ENCODE measurements at places on chromosomes 1 and 21. TPM values are rescaled to one million over a fixed set of nuclear protein-coding genes. Genes with fewer than 3 reads are reported as not detected.

Gene KCNK2
- 2.6 TPM for polyA plus RNA-seq

Gene CHRNB2
- 0.36 TPM for polyA plus RNA-seq

Gene CSF3R
- polyA plus RNA-seq = 5.4 TPM

Gene DNASE2B
- not detected for polyA plus RNA-seq

Gene LRRC71
- polyA plus RNA-seq = 0.38 TPM

Gene SLC25A34
- polyA plus RNA-seq = 4.5 TPM

Gene GJC2
- polyA plus RNA-seq = 1.0 TPM

Gene S100A2
- polyA plus RNA-seq = 6.8 TPM

Gene LCE1D
- polyA plus RNA-seq = not detected

Gene C8B
- polyA plus RNA-seq = 0.08 TPM

Gene LEFTY2
- polyA plus RNA-seq = 0.83 TPM

- no peak for DNase-seq
Measured at GRCh38 chr1:69835955-69836354, 268.2 kb downstream of the LRRC7 start.

- DNase-seq = no peak
Measured at GRCh38 chr1:207983044-207983635, 72.2 kb upstream of the CD34 start.

- no peak for DNase-seq
Measured at GRCh38 chr1:5688081-5689077, 303.8 kb downstream of the NPHP4 start.

DNA sequence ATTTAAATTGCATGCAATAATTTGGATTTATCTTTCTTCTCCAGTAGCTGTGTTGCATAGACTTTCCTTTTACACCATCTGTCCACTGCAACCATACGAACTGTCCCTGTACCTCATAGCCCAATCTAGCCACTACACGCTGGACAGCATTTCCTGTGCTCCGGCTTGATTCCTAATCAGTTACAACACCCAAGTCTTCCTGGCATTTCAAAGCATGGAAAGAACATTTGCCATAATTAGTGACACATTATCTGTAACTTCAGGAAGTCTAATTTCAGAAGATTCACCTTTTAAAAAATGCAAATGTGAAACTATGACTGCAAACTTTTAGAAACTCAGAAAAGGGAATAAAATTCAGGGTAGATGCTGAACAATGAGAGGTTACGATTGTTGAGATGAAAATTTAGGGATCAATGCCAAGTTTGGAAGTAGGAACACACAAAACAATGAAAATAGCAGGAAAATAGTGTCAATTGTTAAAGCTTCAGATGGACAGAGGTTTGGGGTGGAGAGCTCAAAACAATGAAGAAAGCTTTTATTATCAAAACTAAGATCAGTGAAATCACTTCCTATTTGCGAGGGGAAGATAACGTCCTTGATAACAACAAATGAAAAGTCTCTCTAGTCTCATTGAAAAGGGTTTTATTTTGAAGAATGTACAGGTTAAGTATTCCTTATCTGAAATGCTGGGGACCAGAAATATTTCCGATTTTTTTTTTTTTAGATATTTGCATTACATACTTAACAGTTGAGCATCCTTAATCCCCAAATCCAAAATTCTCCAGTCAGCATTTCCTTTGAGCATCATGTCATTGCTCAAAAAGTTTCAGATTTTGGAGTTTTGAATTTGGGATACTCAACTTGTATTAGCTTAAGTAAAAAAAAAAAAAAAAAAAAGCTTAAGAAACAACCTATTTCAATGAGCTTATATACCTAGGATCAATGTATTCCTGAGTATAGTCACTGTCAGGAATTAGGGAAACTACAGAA, 107.3 kb downstream of the FNBP1L start:
- no peak for DNase-seq

DNA sequence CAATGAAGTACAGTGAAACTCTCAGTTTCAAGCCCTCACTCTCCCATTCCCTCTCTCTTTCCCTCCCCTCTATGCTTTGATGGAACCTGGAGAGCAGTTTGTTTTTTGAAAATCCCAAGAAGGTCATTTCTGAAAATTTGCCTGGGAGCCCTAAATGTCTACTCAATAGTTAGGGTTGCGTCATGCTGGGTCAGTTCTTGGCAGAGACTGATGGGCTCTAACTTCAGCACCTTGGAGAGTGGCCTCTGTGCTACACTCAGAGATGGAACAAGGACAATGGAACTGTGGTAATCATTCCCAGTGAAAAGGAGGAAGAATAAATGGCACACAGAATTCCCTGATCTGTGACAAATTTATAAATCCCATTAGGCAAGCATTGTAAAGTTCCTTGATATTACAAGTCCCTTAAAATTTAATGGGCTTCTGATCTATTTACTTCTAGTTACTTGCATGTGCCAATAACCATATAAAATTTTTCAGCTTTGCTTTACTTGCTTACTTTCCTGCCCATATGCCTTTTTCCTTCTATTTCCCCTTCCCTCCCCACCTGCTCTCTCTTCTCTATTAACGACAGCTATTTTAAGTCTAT, 182.9 kb upstream of the KCND3 start:
- peak; percentile 64 for DNase-seq

DNA sequence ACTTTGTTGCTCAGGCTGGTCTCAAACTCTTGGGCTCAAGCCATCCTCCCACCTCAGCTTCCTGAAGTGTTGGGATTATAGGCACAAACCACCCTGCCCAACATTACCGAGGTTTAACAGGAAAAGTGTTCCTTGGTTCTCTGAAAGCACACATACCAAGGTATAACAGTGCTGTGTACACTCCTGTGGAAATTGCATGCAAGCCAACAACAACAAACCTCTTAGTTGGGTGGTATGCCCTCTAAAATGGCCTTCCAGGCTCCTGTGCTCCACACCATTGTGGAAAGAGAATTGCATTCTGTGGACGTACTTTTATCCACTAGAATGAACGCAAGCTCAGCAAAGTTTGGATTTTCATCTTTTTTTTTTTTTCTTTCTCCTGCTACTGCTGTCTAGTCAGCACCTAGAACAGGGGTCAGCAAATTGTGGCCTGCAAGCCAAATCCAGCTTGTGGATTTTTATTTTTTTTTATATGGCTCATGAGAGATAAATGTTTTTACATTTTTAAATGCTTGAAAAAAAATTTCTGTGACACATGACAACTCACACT, 192.2 kb upstream of the TNR start:
- no peak for DNase-seq

DNA sequence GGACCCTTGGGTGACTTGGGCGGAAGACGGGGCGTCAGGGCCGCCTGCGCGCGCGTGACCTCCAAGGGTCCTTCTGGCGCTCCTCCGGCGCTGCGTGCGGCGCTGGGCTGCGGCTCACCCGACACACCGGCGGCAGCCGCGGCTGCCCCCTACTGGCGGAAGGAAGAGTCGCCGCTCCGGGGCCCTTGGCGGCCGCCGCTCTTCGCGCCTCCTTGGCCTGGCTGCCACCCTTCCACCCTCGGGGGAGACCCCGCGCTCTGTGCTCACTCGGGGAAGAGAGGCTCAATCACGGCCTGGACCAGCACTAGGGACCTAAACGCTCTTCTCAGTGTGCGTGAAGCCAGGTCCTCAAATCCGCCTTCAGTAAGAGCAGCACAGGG, 89.7 kb downstream of the DMRTA2 start:
- peak; percentile 19 for DNase-seq

GRCh38 chr1:200342511-200343311, 67.1 kb downstream of the ZNF281 start:
- no peak for DNase-seq

- DNase-seq = no peak
Measured at GRCh38 chr1:9676815-9677393, 25.4 kb downstream of the PIK3CD start.

DNA sequence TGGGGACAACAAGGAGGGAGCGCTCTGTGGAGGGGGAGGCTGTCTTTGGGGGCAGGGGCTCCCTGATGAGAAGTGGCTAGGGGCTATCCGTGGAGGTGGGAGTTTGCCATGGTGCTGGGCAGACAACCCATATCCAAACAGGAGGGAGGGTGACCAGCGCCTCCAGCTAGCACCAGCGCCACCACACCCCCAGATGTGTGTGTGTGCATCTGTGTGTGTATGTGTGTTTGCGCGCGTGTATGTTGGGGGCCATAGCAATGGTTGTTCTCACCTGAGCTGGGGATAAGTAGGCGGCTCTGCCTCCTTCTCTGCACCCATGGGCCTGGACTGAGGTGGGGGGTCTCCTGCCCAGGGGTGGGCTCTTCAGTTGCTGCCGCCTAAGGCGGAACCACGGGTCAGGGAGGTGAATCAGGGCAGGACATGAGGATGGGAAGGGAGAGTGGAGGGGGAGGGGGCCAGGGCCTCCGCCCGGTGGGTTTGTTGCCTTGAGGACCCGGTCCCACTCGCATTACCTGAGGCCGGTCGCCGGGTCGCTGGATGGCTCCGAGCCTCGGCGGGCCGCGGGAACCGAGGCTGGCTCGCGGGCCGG, 345 bp downstream of the HPCAL4 start:
- no peak for DNase-seq

GRCh38 chr21:34367320-34367935, 3.6 kb downstream of the KCNE2 start:
- DNase-seq = peak; percentile 57

DNA sequence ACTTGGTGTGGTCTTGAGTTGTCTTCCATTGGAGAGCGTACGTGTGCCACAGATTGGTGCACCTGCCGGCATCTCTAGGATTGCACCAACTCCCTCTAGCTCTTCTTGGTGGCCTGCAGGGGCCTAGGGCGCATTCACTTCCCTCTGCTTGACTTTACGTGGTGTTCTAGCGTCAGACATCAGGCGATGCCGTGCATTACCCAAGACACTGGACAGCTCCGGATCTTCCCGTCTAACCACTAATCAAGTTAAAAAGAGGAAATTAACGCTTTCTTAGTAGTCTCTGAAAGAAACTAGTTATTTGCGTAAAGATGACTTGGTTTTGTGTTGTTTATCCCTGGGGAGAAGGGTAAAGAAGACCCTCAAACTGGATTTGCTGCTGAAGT, 510 bp upstream of the IL10RB start:
- DNase-seq = no peak

- DNase-seq = no peak
Measured at GRCh38 chr1:104019675-104020049, 270.0 kb downstream of the AMY1C start.

DNA sequence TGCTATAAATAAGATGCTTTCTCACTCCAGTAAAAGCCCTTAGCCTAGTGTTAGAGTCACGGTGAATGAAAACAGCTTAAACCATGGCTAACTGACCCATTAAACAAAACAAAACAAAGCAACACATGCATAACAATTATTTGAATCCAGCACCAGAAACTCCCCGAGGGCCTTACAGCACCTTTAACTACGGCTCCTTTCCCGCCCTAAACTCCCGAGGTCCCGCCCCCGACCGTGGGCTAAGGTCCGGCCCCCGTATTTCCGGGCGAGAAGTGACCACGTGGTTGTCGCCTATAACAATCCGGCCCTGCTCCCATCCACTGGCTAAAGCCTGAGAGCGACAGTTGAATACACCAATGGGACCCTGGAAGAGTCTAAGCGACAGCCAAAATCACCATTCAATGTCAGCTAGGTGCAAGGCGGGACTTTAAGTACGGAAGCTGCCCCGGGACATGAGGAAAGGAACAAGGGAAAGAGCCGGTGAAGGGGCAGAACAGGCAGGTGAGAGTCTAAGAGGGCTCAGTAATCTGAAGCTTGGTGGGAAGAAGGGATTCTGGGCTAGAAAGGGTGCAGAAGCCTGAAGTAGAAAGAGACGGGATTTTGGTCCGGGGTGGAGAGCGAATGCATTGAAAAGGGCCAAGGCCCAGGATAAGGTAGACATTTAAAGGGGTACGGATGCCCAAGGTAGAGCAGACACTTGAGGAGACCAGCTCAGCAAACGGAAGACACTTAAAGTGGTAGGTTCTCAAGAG, at the start of gene FLAD1:
Gene FLAD1 (plus strand): TSS at position 448 of the 752 bp plus-strand sequence. CDS start 351 bp downstream, outside the sequence.
- DNase-seq = peak; percentile 100

- no peak for DNase-seq
Measured at GRCh38 chr1:182340233-182341058, 51.1 kb downstream of the GLUL start.
